SHP77 treated with DMSO at 0.1 percent for 48 hours (cell line): ENCODE measurements at places on chromosomes 4 and X.

DNA sequence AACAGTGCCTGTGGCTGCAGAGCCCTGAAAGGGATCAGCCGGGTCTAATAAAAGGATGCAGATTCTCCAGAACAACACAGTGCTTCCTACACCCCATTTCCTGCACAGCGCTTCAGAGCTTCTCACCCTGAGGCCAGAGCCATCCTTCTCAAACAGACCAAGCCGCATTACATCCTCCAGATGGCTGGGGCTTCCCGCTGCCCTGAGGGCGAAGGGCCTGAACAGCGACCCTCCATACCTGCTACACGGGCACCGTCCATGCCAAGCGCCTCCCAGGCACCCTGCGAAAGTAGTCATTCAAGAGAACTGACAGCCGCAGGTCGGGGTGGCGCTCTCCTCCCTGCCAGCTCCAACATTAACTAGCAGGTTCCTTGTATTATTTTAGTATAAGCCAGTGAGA lies 36.5 kb downstream of the ACOX3 start:
- DNase-seq: no peak

DNA sequence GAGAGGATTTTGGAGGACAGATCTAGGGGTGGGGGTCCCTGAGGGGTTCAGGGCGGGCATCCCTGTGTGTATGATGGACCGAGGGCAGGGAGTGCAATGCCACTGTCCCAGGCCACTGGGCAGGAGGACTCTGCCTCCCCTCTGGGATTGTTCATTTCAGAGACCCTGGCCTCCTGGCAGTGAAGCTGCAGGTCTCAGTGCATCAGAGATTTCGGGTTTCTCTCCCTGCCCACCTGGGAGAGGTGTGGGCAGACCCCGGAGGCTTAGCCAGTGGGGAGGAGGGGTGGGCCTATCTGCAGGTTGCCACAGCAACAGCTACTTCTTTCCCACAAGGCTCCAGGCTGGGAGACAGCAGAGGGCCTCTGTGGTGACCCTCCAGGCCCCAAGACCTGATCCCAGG lies 80.1 kb upstream of the LRPAP1 start:
- no peak for DNase-seq

- DNase-seq: no peak
Measured at GRCh38 chr4:110344165-110344564, 131.8 kb upstream of the ENPEP start.

DNA sequence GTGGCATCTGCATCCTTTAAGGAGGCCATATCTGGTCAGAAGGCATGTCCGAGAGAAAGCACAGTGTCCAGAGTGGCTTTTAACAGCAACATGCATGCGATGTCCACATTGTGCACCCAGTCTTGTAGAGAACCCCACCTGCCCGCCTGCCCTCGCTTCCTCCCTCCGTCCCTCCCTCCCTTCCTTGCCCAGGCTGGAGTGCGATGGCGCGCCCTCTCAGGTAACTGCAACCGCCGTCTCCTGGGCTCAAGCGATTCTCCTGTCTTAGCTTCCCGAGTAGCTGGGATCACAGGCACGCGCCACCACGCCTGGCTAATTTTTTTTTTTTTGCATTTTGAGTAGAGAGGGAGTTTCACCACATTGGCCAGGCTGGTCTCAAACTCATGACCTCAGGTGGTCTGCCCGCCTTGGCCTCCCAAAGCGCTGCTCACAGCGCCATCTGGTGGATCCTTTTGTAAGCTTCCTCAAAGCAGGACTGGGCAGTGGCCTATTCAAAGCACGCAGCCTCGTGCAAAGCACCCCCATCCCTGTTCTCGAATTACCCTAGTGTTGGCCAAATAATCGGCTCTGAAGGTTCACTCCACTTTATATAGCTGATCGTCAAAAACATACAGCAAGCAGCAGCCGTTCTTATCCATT lies 15.0 kb downstream of the BRCC3 start:
- DNase-seq: no peak

- peak; percentile 11 for DNase-seq
Measured at GRCh38 chr4:62548108-62548524, 1348.0 kb downstream of the ADGRL3 start.

GRCh38 chrX:56661193-56661592 lies 67.8 kb upstream of the NBDY start:
- DNase-seq: no peak

DNA sequence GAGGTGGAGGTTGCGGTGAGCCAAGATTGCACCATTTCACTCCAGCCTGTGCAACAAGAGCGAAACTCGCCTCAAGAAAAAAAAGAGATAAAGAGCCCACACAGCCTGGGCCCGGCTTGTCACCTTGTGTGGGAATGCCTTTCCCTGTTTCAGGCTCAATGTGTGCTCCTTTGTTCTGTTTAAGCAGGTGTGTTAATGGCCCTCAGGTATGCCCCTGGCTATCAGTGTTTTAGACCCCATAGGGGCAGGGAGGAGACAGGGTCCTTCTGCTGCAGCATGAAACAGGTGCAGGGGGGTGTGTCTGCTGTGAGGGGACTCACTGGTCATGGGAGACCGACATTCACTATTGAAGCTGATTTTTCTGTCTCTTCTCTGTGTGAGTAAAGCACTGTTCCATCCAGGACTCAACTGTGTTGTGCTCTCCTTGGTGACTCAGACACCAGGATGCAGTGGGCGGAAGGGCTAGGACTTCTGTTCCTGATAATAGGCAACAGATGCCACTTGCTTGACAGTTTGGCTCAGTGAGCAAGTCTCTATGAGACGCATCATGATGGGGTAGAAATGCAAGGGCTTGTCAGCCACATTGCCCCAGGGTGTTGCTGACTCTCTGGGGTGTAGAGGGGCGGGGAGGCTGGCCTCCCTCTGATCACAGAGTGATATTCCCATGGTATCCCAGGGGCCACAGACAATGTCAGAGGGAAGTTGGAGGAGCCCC lies 15.6 kb upstream of the LAP3 start:
- no peak for DNase-seq

DNA sequence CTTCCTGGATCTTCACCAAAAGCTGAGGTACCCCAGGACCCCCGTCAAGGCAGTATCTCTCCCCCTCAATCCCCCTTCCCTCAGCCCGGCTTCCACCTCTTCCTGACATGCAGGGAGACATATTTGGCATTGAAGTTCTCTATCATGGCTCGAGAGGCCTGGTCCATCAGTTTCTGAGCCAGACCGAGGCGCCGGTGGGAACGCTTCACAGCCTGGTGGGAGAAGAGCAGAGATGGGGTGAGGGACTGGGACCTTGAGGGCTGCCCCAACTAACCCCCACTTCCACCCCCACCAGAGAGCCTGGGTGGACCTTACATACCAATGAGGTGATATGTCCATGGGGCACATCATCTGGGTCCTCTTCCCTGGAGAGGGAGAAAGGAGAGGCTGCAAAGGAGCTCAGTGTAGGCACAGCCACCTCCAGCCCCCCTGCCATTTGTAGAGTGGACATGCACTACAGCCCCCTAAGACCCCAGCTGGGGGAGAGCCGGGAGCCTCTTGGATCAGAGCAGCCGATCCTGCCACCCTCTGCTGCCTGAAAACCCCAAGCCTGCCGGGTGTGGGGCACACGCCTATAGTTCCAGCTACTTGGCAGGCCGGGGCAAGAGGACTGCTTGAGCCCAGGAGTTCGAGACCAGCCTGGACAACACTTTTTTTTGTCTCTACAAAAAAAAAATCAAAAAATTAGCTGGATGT lies 2.5 kb downstream of the NAA10 start:
- DNase-seq: no peak

DNA sequence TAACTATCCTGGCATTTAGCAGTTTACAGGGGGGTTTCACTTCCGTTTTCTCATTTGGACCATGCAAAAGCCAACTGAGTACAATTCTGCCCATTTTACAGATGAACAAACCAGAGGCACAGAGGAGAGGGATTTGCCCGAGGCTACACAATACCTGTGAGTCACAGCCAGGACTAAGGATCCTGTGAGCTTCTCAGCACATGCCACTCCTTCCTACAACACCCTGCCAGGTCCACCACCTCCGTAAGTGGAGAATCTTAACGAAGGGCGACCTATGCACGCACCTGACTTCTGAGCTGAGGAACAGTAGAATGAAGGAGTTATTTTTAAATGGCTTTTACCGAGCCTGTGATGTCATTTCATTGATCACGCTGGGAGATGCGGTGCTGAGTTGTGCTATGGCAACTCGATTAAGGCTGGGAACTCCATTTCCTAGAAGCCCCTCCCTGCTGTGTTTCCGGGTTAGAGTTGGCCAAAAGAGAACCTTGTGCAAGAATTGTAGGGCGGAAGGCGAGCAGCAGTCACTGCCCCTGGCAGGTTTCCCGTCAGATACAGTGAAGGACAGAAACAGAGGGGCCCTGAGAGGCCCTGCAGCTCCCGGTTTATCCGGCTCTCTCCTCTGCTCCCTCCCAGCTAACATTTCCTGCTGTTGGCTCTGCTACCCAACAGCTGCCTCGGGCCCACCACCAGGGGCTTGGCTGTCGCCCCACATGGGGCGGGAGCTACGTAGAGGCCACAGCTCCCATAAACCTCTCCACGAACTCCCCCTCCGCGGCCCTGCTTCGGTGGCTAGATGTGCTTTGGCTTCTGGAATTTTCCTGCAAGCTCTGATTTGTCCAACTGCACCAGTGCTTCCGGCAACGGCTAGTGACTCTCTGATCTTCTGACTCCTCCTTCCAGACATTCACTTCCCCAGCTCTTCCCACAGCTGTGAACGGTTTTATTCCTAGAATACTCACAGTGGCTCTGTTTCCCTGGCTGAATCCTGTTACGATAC lies 75.1 kb upstream of the USP9X start:
- DNase-seq: peak; percentile 20

DNA sequence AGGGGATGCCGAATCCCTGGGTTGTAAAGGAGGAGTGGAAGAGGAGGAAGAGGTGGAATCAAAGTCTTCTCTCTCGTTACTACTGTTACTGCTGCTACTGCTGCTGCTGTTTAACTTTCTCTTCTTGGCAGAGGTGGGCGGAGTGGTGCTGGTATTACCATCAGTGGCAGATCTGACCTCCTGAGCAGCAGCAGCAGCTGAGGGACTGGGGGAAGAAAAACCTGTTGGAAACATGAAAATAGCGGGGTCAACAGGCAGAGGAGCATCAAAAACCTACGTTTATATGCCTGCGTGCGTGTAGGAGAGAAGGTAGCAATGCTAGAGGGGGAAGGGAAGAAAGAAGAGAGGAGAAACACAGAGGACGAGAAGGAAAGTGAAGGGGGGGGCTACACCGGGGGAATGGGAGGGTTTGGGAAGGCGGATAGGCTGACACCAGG lies 339 bp downstream of the CUL4B start:
- peak; percentile 5 for DNase-seq

DNA sequence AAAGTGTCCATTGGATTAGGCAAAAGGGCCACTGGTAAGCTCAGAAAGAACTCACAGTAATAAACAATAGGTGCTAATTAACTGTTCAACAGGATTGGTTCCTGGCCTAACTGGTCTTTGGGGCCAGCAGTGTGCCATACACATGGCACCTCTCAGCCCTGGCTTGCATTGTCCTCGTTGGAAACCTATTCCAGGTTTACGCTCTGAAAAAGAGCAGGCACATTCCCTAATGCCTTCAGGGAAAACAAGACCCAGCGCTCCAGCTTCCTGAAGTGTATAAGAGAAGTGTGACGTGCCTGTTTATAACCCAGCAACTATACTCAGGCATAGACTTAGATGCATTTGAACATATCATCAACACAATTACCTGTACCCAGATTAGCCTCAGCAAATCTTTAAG lies 51.9 kb upstream of the RBM47 start:
- DNase-seq: no peak

DNA sequence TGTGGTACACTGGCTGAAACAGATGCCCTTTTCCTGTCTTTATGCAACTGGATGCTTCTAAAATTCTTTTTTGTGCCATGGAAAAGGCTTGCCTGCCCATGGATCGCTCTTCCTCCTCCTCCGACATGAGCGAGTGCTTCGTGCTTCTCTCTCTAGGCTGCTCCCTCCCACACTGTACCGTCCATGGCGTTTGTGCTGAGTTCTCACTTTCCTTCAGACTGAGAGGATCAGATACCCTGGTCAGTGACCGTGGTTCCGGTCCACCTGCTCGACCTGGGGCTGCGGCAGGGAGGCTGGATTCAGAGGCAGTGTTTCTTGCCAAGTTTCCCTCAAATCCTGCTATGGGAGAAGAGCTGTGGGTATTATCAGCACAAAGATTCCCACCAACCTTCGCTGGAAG lies 10.2 kb upstream of the CLDN24 start:
- DNase-seq: no peak

- DNase-seq: no peak
Measured at GRCh38 chr4:151322570-151322969, 2.8 kb downstream of the SH3D19 start.

GRCh38 chrX:52363247-52363883 lies 5.5 kb upstream of the XAGE2 start:
- DNase-seq: no peak

GRCh38 chr4:123640271-123640670 lies 243.7 kb downstream of the SPRY1 start:
- no peak for DNase-seq

- peak; percentile 3 for DNase-seq
Measured at GRCh38 chrX:119880552-119881437, 9.2 kb downstream of the NDUFA1 start.

DNA sequence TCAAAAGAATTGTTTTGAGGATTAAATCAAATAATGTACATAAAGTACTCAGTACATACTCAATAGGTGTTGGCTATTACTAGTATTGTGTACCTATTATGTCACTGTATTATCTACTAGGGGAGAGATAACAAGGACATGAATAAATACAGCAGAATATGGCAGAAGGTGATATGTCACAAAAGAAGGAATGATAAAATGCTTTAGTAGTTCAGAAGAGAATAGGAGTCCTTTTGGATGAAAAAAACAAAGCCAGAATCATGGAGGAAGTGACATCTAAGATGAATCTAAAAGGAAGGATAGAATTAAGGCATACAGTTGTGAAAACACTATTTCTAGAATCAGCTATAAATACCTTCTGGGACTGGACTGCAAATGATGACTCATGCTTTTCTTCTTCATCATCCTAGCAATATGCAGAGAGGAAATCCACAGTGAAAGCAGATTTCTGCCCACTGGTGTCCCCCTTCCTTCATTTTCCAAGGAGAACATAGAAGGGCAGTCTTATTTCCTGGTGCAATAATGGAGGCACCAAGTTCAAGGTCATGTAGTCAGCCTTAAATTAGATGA lies 98.7 kb downstream of the GLUD2 start:
- no peak for DNase-seq

GRCh38 chrX:50054147-50054546 lies 131.8 kb downstream of the CLCN5 start:
- DNase-seq: no peak

- no peak for DNase-seq
Measured at GRCh38 chrX:133654811-133655210, 239.5 kb upstream of the GPC4 start.

GRCh38 chr4:172104539-172104938 lies 291.3 kb downstream of the GALNTL6 start:
- no peak for DNase-seq

- DNase-seq: no peak
Measured at GRCh38 chr4:65401083-65401482, 269.2 kb downstream of the EPHA5 start.

GRCh38 chr4:67465763-67466052 lies 79.6 kb downstream of the CENPC start:
- DNase-seq: no peak
